ENCODE measurements at places on chromosomes 11 and 22.
A peak's percentile ranks its signal among the peaks of the same experiment; 100 is the strongest.

GRCh38 chr11:26698224-26698623 lies 23.6 kb downstream of the SLC5A12 start:
- DNase-seq = no peak

DNA sequence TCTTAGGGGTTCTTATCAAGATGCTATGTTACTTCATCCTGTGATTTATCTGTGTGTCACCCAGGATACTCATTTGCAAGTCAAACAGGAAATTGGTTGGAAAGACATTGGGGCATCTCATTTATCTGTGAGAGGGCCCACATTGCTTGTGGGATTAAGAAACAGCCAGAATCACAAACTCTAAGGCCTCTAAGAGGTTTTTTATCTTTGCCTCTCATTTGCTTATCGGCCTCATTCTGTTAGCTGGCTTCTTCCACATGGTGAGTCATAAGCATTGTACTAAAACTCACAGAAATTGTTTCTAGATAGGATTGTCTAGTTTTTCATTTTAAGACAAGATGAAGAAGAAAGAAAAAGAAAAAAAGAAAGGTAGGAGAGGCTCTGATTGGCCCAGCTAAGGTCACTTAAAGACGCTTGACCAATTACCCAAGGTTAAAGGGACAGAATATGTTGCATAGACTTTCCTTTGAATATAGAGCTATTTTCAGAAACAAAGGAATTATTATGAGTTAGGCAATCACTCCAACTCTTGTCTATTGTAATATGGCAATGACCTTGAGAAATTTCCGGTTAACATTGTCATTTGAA lies 121.9 kb downstream of the ARHGAP42 start:
- DNase-seq = no peak

DNA sequence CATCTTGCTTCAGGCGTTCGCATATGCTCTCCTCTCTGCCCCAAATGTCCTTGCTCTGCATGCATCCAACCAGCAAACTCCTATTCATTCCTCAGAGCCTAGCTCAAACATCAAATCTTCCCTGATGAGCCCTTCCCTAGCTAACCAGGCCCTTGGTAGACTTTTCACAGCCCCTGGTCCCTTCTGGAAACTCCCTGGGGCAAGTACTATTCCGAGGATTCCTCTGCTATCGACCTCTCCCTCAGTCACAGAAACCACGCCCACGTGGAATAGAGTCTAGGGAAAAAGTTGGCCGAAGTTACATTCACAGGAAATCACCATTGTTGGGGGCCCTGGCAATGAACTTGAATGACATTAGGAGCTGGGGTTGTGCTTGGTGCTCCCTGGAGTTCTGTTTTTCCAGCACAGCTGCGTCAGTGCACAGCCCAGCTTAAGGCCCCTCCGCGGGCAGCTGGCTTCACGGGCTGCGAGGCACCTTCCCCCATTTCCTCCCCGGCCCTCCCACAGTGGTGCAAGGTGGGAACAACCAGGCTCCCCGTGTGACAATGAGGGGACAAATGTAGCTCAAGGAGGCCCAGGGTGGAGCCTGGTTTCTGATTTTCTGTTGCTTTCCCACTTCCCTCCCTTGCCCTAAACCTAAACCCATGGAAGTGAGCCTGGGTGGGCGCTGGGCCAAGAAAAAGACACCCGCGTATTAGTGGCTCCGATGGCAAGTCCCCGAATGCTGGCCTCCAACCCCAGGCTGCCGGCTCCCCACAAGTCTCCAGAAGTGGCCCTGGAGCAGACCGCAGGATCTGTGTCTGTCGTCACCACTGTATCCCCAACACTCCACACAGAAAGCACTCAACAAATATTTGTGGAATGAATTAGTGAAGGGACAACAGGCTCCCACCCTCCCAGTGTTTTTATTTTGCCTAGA lies 4.3 kb upstream of the ATP5MGL start:
- DNase-seq = peak; percentile 81

- peak; percentile 56 for DNase-seq
Observed at GRCh38 chr22:39240831-39241793, 3.7 kb downstream of the PDGFB start.

DNA sequence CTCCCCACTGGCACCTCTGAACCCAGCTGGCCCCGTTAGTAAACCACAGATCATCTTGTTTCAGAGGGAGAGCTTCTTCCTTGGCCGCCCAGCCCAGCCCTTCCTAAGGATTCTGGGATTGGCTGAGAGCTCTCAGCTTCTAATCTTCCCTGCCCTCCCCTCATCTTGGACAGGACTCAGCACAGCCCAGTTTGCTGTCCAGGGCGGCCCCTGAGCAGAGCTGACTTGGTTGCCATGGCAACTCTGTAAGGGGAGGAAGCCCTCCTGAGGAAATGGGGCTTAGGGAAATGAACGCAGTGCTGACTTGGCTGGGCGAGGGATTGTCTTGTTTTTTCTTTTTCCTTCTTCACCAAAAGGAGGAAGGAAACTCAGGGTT lies 4.6 kb downstream of the APOL4 start:
- DNase-seq = peak; percentile 67

GRCh38 chr11:88354912-88355311 lies 17.4 kb upstream of the CTSC start:
- no peak for DNase-seq

DNA sequence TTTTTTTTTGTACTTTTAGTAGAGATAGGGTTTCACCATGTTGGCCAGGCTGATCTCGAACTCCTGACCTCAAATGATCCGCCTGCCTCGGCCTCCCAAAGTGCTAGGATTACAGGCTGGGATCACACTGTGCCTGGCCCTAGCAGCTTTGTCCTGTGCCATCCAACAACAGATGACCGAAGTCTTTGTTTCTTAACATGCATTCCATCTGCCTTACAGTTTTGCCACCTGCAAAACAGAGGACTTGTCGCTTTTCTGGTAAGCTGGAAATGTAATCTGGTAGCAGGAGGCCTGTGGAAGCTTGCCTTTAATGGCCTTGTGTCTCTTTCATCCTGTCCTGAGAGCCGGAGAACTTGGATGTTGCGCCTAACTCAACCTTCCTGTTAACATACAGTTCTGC lies 58.7 kb upstream of the PPP6R3 start:
- no peak for DNase-seq

- peak; percentile 24 for DNase-seq
Observed at GRCh38 chr11:2577031-2577990, 122.5 kb downstream of the KCNQ1OT1 start.

- peak; percentile 51 for DNase-seq
Observed at GRCh38 chr22:50445880-50446707, 28.7 kb downstream of the SBF1 start.

GRCh38 chr22:27810609-27811151 lies 9.1 kb upstream of the MN1 start:
- no peak for DNase-seq

- no peak for DNase-seq
Observed at GRCh38 chr11:94549146-94549545, 5.4 kb downstream of the FUT4 start.

- no peak for DNase-seq
Observed at GRCh38 chr11:47854667-47855066, 6.5 kb upstream of the NUP160 start.

GRCh38 chr11:129997513-129997912 lies 5.1 kb downstream of the PRDM10 start:
- DNase-seq = no peak

DNA sequence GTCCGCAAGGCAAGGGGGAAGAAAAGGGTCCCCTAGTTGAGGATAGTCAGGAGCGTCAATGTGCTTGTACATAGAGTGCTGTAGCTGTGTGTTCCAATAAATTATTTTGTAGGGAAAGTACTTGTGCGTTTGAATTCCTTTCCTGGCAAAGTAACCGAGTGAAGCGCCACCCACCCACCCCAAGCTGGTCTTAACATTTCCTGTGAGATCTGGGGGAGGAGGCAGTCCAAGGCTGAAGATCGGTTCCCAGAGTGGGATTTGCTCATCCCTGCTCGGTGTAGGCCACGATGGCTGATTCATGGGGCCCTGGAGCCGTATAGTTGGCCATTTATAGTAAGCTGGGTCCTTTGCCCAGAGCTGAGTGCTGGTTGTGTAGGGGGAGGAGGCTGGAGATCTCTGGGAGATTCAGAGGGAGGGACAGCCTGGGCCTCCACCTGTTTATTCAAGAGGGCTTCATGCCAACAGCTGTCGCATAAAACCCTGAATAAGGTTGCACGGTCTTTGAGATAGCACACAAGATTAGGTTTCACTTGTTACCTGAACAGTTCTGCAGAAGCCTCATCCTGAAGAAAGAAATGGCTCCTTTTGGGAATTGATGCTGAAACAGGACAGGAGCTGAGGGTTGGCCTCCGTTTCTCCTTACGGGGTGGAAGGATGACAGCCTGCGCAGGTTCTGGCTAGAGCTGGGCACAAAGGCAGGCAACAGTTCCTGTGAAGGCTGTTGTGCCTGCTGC lies 2.4 kb downstream of the ATF4 start:
- DNase-seq = peak; percentile 46

GRCh38 chr11:36039471-36039870 lies 95.6 kb downstream of the LDLRAD3 start:
- DNase-seq = no peak

- DNase-seq = no peak
Observed at GRCh38 chr11:724778-725386, 18.9 kb downstream of the EPS8L2 start.

DNA sequence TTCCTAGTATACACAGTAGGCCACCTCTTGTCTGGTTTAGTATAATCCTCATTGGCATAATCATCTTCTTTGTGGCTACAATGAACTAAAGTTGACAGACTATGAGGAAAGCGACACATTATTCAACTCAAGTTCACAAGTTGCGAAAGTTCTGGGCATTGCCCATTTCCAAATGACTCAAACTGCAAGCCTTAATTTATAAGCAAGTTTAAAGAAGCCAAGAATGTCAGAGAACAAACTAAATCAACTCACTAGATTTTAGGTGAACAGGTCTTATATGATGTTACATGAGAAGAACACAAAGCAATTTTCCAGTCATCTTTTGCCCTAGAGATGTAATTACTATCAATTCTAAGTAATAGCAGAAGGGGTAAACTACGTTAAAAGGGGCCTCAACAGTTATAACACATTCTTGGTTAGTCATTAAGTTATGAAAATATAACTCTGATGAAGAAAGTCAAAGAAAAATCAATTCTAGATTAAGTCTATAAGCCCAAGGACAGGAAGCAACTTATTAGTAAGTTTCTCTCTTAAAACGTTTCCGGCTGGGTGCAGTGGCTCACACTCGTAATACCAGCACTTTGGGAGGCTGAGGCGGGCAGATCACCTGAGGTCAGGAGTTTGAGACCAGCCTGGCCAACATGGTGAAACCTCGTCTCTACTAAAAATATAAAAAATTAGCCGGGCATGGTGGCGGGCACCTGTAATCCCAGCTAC lies 21.5 kb downstream of the PICALM start:
- DNase-seq = no peak

DNA sequence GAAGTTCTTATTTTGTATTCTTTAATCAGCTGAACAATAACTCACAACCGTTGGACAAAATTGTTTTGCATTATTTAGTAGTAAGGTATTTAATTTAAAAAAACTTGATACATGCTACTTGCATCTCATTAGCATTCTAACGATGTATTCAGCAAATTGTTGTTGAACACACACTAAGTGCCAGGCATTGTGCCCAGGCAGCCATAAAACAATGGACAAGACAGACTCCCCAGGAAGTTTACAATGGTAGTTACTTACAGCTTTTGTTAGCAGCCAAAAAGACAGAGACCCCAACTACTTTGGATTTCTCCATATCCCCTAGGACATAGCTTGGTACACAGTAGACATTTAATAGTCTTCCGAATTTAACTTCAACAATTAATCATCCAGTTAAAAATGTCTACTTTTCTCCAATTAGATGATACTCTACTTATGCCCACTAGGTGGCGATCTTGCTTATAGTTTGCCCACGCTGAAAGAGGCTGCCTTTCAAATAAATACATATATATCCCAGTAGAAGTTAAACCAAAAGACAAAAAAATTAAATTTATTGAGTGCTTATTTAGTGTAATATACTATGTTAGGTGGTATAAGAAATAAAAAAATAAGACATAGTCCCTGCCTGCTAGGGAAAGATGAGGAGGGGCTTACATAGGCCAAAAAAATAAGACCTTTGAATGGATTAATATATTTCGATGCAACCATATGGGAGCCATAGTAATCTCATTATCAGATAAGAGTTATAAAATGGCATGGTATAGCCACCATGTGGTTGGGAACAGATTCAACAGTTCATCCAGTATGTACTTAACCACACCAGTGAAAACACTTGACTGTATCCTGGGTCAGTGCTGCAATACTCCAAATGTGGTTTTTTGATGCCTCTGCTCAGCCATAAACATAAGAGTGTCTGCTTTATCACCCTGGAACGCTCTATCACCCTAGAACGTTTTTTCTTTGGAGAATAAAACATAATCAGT lies 2.0 kb upstream of the FJX1 start:
- DNase-seq = no peak

GRCh38 chr11:125921042-125921441 lies 16.7 kb downstream of the DDX25 start:
- DNase-seq = no peak

DNA sequence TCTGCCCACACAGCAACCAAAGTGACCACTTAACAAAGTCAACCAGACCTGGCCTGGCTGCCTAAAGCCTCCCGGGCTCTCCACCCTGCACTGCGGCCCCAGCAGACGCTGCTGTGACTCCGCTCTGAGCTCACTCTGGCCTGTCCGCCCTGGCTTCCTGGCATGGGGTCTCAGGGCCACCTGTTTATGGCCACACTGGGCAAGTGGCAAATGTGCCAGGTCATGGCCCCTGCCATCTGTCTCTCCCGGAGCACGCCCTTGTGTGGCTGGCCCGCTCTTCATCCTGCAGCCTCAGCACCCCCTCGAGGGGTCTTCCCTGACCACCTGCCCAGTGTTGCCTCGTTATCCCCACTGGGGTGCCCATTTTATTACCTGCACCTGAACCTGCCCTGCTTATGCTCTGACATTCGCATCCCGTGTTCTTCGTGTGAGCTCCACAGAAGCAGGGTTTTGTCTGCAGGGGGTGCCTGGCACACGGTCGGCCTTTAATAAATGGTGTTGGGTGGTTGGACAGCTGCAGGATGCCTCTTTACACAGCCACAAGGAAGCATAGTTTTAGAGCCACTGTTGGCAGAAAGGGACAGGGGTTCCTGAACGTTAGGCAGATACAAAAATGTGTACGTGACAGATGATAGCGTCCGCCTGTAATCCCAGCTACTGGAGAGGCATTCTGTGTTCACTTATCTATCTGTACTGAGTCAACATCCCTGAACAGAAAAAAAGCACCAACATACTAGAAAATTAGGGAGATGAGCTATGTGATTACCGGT lies 785.6 kb downstream of the TBC1D22A start:
- no peak for DNase-seq

DNA sequence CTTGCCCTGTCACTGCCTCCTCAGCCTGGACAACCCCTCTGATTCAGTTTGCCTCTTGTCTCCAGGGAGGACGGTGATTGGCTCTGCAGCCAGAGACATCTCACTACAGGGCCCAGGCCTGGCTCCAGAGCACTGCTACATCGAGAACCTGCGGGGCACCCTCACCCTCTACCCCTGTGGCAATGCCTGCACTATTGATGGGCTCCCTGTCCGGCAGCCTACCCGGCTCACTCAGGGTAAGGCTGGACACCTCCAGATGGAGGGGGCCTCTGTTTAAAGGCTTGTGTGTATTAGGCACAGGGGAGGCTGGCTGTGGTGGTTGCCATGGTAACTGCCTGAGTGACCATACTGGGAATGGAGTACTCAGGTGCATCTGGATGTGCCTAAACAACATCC lies 8.6 kb downstream of the PHLDB1 start:
- peak; percentile 23 for DNase-seq

Data from heart left ventricle (tissue), 16 donors.